ENCODE measurements at places on chromosomes 1 and 21.
A peak's percentile ranks its signal among the peaks of the same experiment; 100 is the strongest.

- DNase-seq, result no peak
Measured at GRCh38 chr1:177567393-177567792, 396.6 kb downstream of the BRINP2 start.

DNA sequence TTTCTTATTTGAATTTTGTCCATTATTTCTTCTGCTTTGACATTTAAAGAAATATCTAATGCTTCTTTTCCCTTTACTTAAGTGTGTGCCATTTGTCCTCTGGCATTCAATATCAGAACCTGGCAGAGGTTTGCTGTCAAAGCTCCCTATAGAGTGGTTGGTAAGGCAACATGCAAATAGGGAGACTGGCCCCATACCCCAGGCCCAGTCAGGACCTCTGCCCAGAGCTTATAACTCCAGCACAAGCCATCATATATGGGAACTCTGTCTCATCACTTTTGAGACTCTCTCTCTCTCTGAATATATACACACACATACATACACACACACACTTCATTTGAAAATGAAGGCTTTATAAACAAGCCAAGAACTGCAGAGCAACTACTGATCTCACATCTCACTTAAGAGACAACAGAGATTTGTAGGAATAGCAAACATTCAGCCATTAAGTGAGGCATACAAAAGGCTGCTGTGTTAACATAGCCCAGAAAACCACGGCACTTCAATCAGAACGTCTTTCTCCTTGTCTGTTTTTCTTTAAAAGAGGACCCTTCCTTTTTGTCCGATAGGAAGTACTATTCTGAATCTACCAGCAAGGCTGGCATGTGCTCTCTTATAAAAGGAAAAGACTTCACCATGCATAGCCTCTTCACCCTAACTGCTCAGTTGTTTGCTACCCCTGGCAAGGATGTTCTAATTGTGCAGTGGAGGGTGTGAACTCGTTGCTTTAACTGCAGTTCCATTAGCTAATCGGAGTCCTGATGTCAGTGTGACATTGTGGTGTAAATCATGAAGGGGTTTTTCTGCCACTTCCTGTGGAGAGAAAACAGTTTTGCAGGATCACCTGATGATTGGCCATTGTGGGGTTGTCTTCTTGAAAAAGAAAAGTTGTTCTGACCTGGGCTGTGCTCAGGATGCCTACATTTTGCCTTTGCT lies 101.7 kb downstream of the NR5A2 start:
- DNase-seq, result no peak

GRCh38 chr1:18751425-18751824 lies 108.0 kb downstream of the TAS1R2 start:
- no peak for DNase-seq

- no peak for DNase-seq
Measured at GRCh38 chr1:48668339-48668738, 108.4 kb downstream of the BEND5 start.

GRCh38 chr1:53402891-53403655 lies 56.1 kb upstream of the DMRTB1 start:
- no peak for DNase-seq

GRCh38 chr1:159250638-159251216 lies 46.1 kb downstream of the ACKR1 start:
- DNase-seq, result no peak

GRCh38 chr1:40363721-40364120 lies 9.8 kb upstream of the SMAP2 start:
- DNase-seq, result no peak

- DNase-seq, result no peak
Measured at GRCh38 chr1:226645279-226645976, 93.7 kb downstream of the ITPKB start.

DNA sequence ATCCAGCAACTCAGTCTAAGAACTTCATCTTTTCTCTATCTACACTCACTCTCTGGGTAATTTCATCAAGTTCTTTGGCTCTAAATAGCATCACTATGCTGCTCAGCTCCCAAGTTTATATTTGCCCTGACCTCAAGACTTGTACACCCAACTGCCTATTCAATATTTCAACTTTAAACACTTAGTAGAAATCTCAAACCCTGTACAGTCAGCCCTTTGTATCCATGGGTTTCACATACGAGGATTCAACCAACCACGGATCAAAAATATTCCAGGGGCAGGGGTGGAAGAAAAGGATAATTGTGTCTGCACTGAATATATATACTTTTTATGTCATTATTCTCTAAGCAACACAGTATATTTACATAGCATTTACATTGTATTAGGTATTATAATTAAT lies 13.9 kb downstream of the ASH1L start:
- DNase-seq, result no peak

DNA sequence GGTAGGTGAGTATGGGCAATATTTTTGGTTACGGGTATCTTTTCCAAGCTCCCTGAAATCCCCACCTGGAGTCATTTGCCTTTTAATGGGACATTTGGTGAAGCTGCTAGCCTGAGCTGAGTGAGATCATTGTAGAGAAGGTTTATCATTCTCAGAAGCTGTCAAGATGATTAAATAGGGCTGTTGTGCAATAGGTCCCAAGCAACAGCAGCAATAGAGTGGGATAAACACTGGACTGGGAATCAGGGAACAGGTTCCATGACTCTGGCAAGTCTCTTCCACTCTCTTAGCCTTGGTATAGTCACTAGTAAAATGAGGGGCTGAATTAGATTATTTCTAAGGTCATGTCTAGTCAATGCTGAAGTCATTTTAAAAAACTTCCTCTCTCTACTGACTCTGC lies 30.3 kb upstream of the FAM78B start:
- no peak for DNase-seq

GRCh38 chr1:83017276-83017675 lies 981.7 kb downstream of the TTLL7 start:
- no peak for DNase-seq

DNA sequence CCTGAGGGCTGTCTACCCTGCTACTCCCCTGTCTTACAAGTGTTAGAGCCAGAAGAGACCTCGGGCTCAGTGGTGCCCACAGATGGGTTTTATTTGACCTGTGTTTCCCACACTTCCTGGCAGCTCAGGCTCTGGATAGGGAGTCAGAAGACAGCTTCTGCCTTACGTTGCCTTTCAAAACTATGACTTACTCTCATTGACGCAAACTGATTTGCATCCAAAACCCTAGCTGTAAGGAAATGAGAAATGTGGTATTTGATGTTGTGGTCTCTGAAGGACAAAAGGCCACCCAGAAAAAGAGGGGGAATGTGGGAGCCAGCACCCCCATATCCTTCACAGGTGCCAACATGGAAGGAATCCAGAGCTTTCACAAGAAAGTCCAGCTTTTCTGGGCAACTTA lies 180.2 kb downstream of the ATG4C start:
- no peak for DNase-seq

DNA sequence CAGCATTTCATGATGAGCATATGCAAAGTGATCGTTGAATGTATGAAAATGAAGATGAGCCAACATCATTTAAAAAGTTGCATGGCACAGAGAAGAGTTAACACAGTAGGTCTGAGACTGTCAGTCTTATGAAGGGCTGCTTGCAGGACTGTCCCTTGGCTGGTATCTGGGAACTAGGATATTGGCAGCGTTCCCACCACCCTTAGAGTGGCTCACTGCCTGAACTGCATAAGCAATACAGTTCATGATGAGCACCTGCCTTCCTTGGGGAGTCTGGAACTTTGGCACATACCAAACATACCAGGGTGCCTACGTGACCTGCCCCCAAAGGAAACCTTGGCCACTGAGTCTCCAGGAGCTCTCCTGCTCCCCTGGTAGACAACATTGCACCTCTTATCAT lies 161.8 kb downstream of the DSCAM start:
- DNase-seq, result no peak

DNA sequence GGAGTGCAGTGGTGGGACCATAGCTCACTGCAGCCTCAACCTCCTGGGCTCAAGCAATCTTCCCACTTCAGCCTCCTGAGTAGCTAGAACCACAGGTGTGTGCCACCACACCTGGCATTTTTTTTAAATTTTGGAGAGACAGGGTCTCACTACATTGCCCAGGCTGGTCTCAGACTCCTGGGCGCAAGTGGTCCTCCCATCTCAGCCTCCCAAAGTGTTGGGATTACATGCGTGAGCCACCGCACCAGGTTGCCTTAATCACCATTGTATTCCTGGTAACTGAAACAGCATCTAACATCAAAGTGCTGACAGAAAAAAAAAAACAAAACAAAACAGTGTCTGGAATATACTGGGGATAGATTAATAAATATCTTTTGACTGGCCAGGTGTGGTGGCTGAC lies 18.2 kb downstream of the RPL5 start:
- DNase-seq, result no peak

- DNase-seq, result no peak
Measured at GRCh38 chr1:24720152-24720551, 25.1 kb upstream of the CLIC4 start.

GRCh38 chr1:223733898-223734852 lies 21.8 kb downstream of the CAPN2 start:
- no peak for DNase-seq

DNA sequence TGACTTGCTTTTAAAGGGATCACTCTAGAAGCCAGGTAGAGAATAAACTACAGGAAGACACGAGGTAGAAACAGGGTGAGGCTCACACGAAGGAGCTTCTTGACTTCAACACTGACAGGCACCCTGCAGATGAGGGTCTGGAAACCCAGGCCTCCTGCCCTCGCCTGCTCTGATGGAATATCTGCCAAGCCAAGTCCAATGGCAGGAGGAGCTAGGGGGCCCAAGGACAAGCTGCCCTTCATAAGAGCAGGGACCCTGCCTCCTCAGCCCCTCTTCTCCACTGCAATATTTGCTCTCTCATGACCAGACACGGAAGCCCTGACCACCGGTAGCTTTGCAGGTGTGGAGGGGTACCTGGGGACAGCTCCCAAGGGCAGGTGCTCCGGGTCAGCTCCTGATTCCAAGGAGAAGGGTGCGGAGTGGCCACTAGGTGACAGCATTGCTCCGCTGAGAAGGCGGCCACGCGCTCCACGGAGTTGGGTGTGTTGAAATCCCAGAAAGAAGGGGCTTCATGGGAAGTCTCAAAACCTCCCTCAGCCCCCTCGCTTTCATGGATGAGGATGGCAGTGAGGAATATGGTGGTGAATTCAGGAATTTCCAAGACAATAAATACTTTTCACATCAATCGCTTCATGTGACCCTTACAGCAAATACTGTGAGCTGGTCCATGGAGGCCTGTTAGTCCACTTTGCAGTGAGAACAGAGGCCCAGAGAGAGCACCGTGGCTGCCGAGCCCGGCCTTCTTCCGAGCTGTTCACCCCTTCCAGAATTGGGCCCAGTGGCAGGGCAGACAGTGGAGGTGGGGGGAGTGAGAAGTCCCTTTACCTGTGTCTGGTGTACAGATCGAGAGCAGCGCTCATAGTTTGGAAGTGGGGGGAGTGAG lies 33.2 kb upstream of the PAX7 start:
- DNase-seq, result no peak

DNA sequence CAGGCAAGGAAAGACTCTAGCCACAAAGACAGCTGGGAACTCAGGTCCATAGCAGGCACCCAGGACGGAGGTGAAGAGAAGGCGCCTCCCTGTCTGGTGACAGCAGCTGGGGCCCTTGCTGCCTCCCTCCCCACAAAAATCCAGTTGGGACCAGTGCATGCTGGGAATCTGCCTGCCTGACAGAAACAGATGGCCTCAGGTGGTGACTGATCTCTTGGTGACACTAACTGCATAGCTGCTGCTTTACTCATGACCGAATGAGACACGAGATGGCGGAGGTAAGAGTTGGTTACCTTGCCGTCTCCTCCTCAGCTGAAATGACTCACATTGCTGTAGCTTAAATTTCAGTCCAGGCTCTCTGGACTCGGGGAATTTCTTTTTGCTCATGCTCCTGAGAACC lies 130.3 kb downstream of the FGGY start:
- DNase-seq, result no peak

DNA sequence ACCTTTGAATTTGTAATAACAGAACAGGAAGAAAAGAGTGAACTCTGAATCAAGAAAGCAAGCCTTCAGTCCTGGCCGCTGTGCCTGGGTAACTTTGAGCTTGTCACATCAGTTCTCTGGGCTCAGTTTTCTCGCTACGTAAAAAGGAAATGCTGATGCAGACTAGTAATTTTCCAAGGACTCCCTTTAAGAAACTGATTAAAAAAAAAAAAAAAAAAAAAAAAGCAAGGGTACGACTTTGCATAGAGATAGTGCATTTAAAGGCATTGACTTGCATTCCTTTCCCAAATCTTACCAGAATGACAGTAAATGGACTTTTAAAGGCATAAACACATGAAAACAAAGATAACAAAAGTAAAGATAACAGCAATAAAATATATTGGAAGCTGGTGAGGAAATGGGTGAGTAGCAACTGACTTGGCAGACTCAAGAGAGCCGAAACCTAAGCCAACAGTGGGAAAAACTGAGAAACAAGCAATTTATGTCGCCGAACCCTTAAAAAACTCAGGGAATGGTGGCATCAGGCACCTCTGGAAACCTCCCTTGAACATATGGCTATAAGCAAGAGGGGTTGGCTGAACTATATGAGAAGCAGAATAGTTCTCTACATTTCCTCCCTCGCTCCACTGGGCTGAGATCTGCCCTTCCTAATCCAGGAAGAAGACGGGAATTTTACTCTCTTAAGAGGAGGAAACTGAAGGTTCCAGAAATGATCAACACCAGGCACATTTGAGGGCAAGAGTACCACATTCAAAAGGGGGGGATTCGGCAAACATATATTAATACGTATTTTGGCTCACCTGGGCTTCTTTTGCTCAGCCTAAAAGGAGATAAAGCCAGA lies 189.2 kb downstream of the CDC7 start:
- DNase-seq, result no peak

DNA sequence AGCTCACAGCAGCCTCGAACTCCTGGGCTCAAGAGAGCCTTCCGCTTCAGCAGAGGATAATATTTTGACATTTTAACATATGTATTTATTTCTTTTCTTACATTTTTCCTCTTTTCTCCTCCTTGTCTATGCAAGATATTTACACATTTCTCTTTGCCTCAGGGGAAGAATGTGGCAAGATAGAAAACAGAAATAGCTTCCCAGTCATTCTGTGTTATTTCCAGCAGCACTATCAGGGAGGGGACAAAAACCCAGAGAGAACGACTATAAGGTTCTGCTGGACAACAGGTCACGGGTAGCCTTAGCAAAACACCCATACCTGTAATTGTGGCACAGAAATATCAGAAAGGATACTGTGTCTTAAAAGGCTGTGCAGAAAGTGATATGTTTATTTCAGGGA lies 7.9 kb downstream of the CD1D start:
- DNase-seq, result no peak

- DNase-seq, result no peak
Measured at GRCh38 chr1:25837262-25837875, 17.6 kb downstream of the MTFR1L start.

GRCh38 chr1:159919236-159919865 lies 6.0 kb downstream of the TAGLN2 start:
- no peak for DNase-seq

- no peak for DNase-seq
Measured at GRCh38 chr21:15080526-15080925, 15.7 kb upstream of the NRIP1 start.

GRCh38 chr1:1858382-1859086 lies 32.4 kb downstream of the GNB1 start:
- DNase-seq, result peak; percentile 14

Data from T-helper 22 cell (primary cell).